Ecto neural progenitor cell (in vitro differentiated cells): ENCODE measurements at places on chromosomes 13 and 19.

GRCh38 chr13:101398920-101399319 lies 17.4 kb downstream of the NALCN start:
- no peak for DNase-seq

- DNase-seq: no peak
Observed at GRCh38 chr13:37485756-37486155, 112.8 kb downstream of the POSTN start.

- DNase-seq: peak; percentile 79
Observed at GRCh38 chr19:49809160-49809940, 3.7 kb downstream of the FUZ start.

GRCh38 chr13:49933511-49933910 lies 2.6 kb downstream of the SPRYD7 start:
- no peak for DNase-seq

GRCh38 chr19:6267552-6268381 lies 12.0 kb downstream of the MLLT1 start:
- no peak for DNase-seq

DNA sequence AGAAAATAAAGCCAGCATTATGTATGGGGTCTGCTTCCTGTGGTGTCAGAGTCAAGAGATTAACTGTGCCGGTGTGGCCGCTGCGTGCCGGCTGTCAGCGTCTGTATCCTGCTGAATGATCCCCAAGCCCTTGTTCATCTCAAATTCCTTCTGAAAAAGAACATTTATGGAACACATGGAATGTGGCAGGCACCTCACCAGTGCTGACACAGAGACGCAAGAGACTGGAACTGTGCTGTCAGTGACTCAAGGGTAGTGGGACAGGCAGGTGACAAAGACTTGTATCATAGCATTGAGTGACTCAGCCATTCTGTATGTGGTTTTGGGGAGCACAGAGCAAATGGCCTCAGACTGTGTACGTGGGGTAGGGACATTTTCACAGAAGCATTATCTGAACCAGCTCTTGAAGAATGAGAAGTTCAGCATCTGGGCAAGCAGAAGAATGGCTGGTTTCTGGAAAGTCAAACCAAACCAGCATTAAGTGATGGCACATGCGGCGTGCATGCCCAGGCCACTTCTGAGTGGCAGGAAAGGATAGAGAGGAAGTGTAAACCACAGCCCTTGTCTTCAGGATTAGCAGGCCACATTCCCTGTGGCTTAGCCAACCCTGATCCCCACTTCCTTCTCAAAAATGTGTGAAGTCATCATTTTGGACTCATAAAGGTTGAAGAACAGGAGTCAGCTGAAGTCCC lies 54.0 kb upstream of the IRS2 start:
- peak; percentile 60 for DNase-seq

DNA sequence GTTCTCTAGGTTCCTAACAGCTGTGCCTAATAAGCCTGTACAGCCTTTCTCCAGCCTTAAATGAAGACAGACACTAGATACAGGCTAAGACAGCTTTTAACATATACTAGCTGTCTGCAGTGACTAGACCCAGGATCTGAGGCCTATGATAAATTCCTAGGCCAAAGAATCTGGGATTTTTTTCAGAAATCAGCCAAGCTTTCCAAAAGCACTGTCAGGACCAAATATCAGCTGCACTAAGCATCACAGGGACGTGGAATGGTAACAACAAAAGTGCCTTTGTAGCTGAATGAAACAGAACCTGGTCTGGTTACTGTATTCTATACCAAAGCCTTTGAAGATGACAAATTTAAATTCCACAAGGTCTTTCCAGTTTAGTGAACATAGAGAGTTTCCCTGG lies 77.9 kb upstream of the DOCK9 start:
- no peak for DNase-seq
